ENCODE measurements at places on chromosomes 7 and 10.

DNA sequence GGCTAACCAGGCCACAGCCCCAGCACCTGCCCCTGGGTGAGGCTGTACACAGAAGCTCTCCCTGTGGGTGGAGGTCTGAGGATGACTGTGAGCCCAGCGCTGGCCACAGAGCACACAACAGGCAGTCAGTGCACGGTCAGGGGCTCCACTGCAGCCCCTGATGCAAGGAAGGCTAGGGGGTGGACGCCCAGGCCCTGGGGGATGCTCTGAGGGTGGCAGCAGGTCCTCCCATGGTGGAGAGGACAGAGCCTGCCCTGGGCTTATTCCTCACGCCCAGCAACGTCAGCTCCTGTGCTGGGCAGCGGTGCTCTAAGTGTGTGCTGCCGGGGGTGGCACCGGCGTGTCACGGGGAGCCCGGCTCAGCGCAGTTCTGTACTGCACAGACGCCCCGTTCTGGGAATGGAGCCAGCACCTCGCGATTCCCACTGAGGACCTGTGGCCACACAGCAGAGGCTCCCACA is 223.2 kb downstream of the MAD1L1 start:
- no peak for DNase-seq

DNA sequence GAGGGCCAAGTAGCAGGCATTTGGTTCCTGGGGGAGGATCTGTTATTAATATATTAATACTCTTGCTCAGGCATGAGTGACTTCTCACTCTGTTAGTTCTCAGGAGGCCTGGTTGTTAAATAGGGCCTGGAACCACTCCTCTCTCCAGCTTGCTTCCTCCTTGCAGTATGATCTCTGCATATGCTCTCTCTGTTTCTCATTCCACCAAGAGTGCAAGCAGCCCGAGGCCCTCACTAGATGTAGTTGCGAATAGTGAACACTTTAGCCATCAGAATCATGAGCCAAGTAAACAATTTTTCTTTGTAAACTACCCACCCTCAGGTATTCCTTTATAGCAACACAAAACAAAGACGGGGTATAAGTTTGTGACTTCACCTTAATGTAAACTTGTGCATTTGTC is 784.3 kb downstream of the DNAJB9 start:
- no peak for DNase-seq

- no peak for DNase-seq
Observed at GRCh38 chr7:142802301-142802700, 31.5 kb downstream of the PRSS2 start.

DNA sequence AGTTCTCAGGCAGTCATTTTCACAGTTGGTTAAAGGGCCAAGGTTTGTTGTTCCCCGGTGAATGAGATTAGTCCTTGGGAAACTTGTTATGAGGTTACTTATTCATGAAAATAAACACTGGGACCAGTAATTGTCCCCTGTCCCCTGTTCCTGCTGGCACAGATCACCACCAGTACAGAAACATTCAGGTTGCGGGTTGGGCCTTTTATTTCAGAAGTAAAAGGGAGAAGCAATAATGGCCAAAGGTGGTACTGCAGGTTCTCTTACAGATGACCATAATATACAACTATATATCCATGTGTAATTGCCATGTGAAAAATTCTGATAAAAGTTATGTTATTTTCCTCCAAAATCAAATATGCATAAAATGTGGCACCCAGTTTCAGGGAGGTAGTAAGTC is 442.0 kb downstream of the SORCS1 start:
- no peak for DNase-seq

GRCh38 chr10:81957976-81958375 is 83.0 kb downstream of the NRG3 start:
- peak; percentile 82 for DNase-seq

- no peak for DNase-seq
Observed at GRCh38 chr7:151869109-151869428, 7.8 kb downstream of the PRKAG2 start.

DNA sequence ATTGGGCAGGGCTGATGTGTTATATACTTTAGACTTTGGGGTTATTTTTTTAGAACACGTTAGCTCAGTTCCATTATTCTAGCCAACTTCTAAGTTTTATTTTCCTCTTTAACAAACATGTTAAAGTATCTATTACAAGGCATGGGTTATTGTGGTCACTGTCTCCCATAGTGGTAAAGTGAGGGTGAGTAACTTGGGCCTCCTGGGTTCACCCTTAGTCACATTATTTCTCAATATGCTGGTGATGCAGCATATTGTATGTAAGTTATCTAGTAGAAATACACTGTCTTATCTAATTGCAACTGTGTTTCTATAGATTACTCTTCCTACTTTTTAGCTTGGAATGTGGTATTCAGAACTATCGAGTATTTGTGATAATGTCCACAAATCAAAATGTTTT is 65.9 kb downstream of the BBS9 start:
- peak; percentile 53 for DNase-seq

DNA sequence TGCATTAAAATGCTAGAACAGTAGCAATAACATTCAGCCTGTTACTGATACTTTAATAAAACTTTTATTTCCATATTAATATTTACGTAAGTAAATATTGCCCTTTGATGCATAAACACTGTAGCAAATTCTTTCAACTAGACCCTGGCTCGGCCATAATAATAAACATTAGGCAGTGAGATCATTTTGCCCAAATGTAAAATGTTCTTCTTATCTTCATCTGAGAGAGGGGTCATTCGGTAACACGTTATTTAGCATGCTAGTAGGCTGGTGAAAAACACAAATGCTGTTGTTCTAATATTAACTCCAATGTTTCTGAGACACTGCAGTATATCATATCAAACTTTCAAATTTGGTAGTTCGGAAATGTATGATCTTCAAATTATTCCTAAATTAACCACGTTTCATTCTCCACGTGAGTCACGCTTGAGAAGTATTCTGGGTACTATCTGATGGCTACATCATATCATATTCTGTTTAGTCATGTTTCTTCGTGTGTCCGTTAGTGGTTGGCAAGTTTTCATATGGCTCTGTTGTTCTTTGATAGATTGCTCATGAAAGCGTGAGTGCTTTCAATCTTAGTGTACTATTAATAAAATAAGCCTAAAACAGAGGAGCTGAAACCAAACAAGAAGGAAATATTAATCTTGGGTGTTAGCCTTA is 145.8 kb downstream of the NSUN6 start:
- DNase-seq: no peak

- DNase-seq: peak; percentile 75
Observed at GRCh38 chr7:12583176-12583575, 12.7 kb downstream of the SCIN start.

DNA sequence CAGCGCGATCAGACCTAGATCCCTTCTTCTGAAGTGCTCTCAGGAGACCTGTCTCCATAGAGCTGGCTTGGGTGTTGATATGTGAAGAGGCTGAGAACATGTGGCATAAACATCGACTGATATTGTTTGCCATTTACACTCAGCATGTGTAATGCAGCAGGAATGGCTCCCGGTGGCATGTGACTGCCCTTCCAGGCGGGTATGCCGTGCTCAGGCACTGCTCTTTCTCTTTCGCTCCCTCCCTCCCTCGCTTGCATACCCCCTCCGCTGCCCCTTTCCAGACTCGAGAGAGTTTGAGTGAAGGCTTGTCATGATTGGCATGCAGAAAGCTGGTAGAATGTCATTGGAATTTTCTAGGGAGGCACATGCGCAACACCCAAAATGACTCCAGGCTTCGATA is 107.3 kb upstream of the PDCD4 start:
- DNase-seq: peak; percentile 78

DNA sequence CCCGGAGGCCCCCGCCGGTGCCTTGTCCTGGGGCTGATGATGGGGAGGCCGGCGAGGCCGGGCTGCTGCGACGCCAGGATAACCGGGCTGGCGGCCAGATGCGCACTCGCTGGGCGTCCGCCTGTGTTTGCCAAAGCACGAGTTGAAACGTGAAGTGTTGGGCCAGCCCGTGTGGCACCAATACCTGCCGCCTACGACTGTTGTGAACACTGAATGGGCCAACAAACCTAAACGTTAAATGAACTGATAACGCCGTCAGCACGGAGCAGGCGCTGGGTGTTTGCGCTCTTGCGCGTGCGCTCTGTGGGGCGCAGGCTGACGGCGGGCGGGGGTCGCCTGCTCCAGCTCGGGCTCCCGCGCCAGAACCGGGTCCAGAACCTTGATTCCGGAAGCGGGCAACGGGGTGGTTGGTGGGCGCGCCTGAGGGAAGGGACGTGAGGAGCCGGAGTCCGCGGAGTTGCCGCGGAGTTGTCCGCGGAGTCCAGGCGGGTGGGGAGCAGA is 658 bp downstream of the CYP2E1 start:
- DNase-seq: no peak

DNA sequence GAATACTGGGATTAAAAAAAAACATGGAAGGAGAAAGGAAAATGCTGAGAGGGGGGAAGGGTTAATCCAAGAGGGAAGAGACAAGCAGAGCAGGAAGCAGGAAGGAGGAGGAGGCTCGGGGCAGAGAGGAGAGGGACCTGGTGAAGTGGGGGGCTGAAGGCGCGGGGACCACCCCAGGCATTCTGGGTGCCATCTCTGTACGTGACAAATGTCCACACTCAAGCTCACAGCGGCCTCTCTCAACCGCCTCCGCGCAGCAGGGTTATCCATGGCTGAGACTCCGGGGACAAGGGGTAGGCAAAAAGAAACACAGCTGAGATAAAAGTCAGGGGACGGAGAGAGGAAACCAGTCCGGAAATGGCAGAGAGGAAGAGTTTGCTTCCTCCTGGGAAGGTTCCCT is 33.9 kb downstream of the EN2 start:
- DNase-seq: no peak

DNA sequence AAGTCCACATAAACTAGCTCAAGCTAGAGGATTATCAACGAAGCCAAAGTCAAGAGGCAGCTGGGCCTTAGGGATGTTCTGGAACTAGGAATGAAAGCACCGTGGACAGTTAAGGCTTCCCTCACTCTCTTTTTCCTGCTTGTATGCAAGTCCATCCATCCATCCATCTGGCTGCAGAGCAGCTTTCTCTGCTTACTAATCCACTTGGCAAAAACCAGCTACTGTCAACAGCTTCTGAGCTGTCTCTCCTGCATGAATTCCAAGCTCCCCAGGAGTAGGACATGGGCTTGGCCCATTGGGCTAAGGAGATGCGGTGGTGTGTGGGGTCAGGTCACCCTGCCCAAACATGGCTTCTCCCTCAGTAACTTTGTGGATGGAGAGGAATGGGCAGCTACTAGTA is 66.2 kb downstream of the NAMPT start:
- DNase-seq: no peak

GRCh38 chr7:155427411-155428038 is 30.4 kb upstream of the EN2 start:
- DNase-seq: no peak

DNA sequence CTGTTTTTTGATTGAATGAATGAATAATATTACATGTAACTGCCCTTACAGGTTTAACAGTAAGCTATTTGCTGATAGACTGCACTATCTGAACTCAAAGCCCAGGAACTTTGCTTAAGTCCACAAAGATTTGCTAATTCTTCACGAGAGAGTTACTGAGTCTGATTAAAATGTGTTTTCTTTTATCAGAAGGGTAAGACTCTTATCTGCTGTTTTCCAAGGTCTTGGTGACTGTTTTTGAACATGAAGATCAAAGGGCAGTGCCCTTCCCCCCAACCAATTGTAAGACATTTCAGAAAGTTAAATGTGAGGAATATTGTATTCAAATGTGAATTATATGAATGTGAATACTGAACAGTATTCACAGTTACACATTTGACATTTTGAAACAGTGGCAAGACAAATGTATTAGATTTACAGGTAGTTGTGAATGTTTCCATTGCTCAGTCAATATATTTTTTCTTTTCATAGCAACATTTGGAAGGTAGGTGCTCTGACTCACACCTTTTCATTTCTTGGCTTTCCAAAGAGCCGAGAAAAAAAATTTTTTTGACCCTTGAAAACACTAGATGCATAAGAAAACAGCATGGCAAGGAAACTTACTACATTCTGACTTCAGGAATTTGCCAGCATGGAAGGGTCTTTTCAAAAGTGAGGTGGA is 62.7 kb downstream of the DKK1 start:
- no peak for DNase-seq

DNA sequence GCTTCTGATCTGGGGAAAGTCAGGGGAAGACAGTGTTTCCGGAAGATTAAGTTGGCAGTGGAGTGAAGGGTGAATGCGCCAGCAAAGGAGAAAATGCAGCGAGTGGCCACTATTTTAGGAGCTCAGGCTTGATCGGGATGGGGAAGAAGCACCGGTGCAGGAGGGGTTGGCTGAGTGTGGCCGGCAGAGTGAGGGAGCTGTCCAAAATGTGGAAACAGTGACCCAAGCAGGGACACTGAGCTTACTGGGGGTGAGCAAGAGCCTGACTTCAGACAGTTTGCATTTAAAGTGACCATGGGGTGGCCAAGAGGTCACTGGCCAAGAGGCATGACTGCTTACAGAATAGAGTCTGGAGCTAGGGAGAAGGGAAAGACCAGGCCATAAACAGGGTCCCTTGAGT is 79.3 kb downstream of the GOLGA7B start:
- DNase-seq: no peak
